Epithelial cell of proximal tubule (primary cell): ENCODE measurements at places on chromosomes 6 and 20. TPM values are rescaled to one million over a fixed set of nuclear protein-coding genes. Genes with fewer than 3 reads are reported as not detected.

The MBOAT1 gene
- 10.9 and 12.8 TPM in 2 replicates for total RNA-seq

The SLC44A4 gene
- total RNA-seq = 12.4 and 24.0 TPM in 2 replicates

The PGC gene
- not detected in 2 replicates for total RNA-seq

The ARHGAP40 gene
- 1.7 and 5.6 TPM in 2 replicates for total RNA-seq

The FBXO5 gene
- 30.8 and 46.1 TPM in 2 replicates for total RNA-seq

DNA sequence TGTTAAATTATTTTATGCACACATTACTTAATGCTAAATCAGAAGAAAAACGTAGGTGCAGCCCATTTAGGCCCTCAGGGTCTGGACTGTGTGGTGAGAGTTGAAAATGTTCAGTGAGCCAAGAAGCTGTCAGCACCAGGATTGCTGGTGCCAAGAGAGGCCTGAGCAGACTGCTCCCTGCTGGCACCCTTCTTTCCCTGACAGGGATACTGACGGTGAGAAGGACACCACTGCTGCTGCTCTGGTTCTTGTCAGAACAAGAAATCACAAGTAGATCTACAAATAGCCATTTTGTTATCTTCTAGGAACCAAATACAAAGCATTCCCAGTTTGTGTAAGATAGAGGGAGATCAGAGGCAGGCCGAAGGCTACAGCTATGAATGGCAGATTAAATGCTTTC is 48.7 kb upstream of the CRISP1 start:
- no peak for DNase-seq

GRCh38 chr6:47203266-47203937 is 106.3 kb downstream of the TNFRSF21 start:
- DNase-seq = no peak

GRCh38 chr20:40765814-40766480 is 76.9 kb upstream of the MAFB start:
- no peak for DNase-seq

GRCh38 chr6:17948725-17949124 is 38.7 kb downstream of the KIF13A start:
- DNase-seq = no peak

GRCh38 chr20:63538204-63539091 is 1.3 kb upstream of the PTK6 start:
- DNase-seq = no peak

DNA sequence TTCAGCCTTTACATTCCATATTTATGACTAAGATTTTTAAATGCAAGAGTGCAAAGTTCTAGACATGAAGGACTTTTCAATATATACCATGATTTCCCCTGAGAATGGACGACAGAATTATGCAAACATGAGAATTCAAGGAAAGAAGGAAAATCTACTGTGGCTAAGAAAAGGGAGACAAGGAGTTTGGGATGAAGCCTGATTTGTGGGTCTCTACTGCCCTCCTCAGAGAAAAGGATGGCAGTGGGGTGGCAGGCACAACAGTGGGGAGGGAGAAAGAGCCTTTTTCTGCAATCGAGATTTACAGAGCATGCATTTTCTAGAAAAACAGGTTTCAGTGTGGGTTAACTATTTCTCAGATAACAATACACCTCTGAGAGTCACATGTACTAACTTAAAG is 466.9 kb upstream of the NRSN1 start:
- no peak for DNase-seq

GRCh38 chr6:18464176-18464575 is 77.0 kb downstream of the RNF144B start:
- no peak for DNase-seq

- no peak for DNase-seq
Measured at GRCh38 chr20:25226433-25227316, 21.2 kb upstream of the PYGB start.

GRCh38 chr6:38593409-38593808 is 46.3 kb downstream of the BTBD9 start:
- DNase-seq = no peak

DNA sequence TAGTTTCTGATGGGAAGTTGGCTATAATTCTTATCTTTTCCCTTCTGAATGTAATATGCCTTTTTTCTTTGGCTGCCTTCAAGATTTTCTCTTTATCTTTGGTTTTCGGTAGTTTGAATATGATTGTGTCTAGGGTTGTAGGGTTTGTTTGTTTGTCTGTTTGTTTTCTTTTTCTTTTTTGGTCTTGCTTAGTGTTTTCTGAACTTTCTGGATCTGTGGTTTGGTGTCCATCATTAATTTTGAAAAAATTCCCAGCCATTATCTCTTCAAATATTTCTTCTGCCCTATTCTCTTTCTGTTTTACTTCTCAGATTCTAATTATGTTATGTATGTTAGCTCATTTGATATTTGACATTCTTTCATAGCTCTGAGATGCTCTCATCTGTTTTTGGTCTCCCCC is 79.4 kb downstream of the CHMP4B start:
- DNase-seq = no peak

DNA sequence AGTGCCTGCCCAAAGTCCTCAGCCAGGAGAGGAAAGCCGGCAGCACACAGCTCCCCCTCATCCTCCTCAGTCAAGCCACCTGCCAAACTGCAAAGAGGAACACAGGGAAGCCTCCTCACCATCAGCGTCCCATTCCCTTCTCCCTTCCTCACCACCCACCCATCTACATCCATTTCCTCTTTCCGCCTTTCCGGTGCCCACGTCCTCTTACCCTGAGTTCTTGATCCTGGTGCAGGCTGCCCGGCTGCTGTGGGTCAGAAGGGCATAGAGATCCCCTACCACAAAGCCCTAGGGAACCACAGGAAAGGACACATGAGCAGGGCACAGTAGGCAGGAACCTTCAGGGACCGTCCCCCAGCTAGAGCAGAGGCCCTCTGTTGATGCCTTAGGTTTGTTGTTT is 6.0 kb downstream of the GNMT start:
- no peak for DNase-seq

DNA sequence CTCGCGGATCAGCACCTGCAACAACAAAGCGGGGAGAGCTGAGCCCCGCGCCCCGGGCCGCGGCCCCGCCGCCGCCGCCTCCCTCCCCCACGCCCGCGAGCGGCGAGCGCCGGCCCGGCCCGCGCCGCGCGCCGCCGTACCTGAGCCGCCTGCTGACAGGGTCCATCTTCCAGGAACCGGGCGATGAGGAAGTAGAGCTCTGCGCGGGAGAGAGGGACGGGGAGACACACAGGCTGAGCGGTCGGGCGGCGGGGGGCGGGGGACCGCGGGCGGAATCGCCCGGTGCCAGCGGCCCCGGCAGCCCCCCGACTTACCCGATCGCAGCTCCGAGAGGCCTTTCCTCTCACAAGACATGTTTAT is 359 bp downstream of the PHIP start:
- DNase-seq = no peak

GRCh38 chr6:155544677-155545076 is 89.0 kb upstream of the NOX3 start:
- no peak for DNase-seq

DNA sequence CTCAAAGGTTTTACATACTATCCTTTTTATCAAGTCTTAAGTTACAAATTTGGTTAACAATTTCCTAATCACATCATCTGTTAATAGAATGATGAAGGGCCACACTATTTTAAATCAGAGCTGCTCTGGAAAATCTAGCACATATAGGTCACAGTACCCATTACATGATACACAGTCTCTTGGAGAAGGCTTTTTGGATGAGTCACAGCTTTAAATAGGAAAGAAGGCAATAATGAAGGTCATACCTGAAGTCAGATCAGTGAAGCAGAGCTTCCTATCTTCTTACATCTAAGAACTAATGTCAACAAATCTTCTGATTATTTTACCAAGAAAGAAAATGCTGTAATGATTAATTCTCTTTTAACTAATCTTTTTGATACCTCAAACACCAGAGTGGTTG is 248.5 kb downstream of the BTBD9 start:
- peak; percentile 44 for DNase-seq

GRCh38 chr6:117380298-117380697 is 45.4 kb downstream of the ROS1 start:
- no peak for DNase-seq

- no peak for DNase-seq
Measured at GRCh38 chr6:9233226-9233625, 797.9 kb upstream of the SLC35B3 start.

DNA sequence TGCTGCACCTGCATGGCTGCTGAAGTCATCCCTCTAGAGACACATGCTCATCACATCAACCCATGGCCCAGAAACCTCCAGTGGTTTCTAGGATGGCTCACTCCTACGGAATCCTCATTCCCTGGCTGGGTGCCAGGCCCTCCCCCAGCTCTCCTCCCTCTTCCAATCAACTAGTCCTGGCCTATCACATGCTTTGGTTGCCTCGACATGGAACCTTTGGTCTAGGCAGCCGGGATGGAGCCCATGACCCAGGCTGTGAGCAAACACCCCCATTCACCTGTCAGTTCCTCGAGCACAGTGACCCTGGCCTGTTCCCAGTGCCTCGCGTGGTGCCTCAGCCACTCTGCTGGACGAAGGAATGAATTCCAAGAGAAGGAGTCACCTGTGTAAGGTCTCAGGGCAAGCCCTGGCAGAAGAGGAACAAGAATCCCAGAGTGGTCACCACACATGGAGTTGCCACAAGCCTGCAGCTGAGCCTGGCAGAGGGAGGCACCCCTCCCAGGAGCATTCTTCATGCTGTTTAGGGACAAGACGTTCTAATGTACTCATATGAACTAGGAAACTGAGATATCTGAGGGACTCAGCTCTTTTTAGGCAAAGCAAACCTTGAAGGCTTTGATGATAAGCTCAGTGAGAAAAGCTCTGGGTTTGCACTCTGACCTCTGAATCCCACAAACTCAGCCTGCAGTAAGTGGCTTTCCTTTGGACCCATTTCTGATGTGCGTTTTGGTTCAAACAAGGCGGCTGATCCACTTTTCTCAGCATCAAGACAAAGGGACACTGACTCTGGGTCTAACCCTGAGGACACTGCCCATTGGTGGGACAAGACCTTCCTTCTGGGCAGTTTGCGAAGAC is 40.2 kb downstream of the PPP1R3G start:
- peak; percentile 78 for DNase-seq

DNA sequence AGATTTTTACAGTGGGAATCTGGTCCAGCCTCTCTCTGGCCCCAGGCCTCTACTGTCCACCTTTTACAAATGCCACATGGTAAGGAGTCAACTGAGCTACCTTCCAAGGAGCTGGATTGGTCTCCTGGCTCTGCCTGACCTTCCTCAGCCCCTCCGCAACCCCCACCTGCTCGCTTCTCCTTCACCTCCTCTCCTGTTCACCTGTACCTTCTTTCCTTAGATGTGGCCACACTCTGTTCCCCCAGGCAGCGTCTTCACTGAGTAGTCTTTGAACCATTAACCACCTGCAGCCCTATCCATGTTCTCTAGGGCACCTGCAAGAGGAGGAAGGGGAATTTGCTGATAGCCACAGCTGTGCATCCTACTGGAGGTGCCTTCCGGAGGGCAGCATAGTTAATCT is 55.3 kb upstream of the DDR1 start:
- no peak for DNase-seq
